ENCODE measurements at places on chromosomes 4 and X.

GRCh38 chr4:90495936-90496335, 368.7 kb downstream of the CCSER1 start:
- no peak overlapping the region for H3K27ac ChIP-seq
- H3K36me3 ChIP-seq, result no peaks in the 10 kb centered on the region
- no peak overlapping the region for H3K4me3 ChIP-seq
- H3K27me3 ChIP-seq, result no peaks in the 10 kb centered on the region
- H3K4me1 ChIP-seq, result no peaks in the 10 kb centered on the region
- DNase-seq, result no peak

DNA sequence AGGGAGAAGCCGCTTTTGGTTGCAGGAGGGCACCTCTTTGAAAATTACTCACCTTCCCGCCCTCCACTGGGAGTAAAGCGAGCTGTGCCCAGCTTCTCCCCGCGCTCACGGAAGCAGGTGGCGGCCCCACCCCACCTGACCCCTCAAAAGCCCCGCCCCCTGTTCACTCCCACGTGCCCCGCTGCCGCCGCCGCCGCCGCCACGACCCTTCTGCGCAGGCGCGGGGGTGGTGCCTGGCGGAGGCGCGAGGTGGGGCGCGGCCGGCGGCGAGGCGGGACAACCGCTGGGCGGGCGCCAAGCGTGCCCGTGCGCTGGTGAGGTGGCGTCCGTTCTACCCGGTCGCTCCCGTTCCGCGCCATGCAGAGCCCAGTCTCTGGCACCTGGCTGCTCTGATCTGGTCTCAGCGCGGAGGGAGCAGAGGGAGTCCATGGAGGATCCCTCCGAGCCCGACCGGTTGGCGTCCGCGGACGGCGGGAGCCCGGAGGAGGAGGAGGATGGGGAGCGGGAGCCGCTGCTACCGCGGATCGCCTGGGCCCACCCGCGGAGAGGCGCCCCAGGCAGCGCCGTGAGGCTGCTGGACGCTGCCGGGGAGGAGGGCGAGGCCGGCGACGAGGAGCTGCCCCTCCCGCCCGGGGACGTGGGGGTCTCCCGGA, at the start of gene PI4K2B:
TSS of gene PI4K2B (plus strand) at position 297 of the 653 bp plus-strand sequence. CDS start at position 428, 131 bp downstream.
- peak within 1 kb of the TSS; percentile 92 for H3K27ac ChIP-seq
- H3K36me3 ChIP-seq, result no peaks in the 10 kb centered on the region
- peak within 1 kb of the TSS; percentile 67 for H3K4me3 ChIP-seq
- peaks cover 17% of the 10 kb centered on the region for H3K4me1 ChIP-seq

- no peaks in the 10 kb centered on the region for H3K4me1 ChIP-seq
- no peak for DNase-seq
- no peaks in the 10 kb centered on the region for H3K36me3 ChIP-seq
- no peak overlapping the region for H3K27ac ChIP-seq
- no peak overlapping the region for H3K4me3 ChIP-seq
- H3K27me3 ChIP-seq, result no peaks in the 10 kb centered on the region
Observed at GRCh38 chr4:20137176-20137575, 114.5 kb upstream of the SLIT2 start.

DNA sequence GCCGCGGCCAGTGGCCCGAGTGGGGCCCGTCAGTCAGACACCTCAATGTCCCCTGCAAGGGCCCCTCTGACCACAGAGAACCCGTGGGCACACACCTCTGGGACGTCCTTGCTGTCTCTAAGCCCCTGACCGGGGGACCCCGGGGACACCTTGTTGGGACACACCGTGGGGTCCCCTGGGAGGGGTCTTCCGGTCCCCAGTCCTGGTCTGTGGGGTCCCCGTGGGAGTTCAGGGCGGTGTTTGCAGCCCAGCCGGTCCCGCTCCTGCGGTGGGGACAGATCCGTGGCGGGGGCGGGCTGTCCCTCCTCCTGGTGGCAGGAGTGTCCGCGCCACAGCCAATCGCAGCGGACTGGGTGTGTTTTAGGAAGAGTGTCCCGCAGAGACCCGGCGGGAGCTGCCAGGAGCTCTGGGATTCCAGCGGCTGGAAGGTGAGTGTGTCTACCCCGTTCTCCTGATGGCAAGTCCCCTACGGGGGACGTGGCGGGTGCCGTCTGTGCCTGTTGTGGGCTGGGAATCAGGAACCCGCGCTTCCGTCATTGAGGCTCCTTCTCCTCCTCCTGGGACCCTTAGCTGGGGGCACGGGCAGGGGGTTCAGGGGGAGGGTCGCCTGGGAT, 5.1 kb upstream of the PLCXD1 start:
- peak overlapping the region; percentile 73 for H3K27ac ChIP-seq
- peaks cover 21% of the 10 kb centered on the region for H3K4me1 ChIP-seq
- no peaks in the 10 kb centered on the region for H3K27me3 ChIP-seq
- H3K4me3 ChIP-seq, result peak overlapping the region; percentile 65

- H3K4me3 ChIP-seq, result no peak overlapping the region
- no peak for DNase-seq
- H3K27me3 ChIP-seq, result no peaks in the 10 kb centered on the region
- H3K4me1 ChIP-seq, result no peaks in the 10 kb centered on the region
Observed at GRCh38 chr4:123731035-123731434, 334.4 kb downstream of the SPRY1 start.

DNA sequence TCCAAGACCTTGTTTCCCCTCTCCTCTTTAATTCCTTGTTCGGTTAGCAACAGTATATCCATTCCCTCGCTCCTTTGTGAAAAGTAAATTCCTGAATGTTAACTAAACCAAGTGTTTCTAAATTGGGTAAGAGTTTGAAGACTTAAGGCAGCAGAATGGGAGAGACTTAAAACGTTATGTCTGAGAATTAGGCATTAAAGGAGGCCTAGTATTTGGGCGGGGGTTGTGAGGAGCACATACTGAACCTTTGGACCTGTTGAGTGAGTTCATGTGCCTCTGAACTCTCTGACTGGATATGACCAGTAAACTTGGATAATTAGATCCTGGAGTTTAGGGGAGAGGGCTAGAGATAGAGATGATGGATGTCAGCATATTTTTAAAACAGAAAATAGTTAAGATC, 1.2 kb downstream of the MSMO1 start:
- no peak for DNase-seq
- H3K4me1 ChIP-seq, result peaks cover 27% of the 10 kb centered on the region
- no peak overlapping the region for H3K27ac ChIP-seq

DNA sequence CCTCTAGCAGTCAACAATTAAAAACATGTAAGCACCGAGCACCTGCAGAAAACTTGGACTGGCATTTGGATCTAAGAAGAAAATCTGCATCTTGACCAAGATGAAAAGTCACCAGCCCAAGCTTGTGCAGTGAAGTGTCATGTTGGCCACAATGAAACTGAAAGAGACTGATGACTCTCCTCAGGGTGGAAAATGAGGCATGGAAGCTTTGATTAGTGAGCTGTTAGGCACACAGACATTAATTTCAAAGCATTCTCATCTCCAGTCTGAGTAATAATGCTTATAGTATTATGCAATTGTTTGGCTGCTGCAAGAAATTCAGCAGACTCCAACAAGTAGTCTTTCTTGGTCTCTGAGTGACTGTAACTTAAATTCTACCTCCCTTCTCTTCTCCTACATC, 150.1 kb downstream of the AR start:
- no peaks in the 10 kb centered on the region for H3K4me1 ChIP-seq
- H3K36me3 ChIP-seq, result no peaks in the 10 kb centered on the region
- no peak overlapping the region for H3K4me3 ChIP-seq
- no peak overlapping the region for H3K27ac ChIP-seq
- H3K27me3 ChIP-seq, result no peaks in the 10 kb centered on the region
